LoVo (cell line): ENCODE measurements at places on chromosomes 12 and 14.

DNA sequence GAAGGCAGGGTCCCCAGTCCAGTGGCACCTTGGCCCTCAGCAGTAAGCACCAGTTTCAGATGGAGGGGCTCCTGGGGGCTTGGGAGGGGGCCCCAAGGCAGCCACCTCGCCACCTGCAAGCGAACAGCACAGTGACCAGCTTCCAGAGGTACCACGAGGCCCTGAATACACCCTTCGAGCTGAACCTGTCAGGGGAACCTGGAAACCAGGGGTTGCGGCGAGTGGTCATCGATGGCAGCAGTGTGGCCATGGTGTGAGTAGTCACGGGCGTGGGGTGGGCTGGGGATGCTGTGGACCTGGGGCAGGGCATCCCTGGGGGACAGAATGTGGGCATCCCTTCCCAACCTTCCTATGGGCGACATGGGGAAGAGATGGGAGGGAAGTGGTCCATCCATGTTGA, 11.2 kb downstream of the NYNRIN start:
- DNase-seq: no peak

DNA sequence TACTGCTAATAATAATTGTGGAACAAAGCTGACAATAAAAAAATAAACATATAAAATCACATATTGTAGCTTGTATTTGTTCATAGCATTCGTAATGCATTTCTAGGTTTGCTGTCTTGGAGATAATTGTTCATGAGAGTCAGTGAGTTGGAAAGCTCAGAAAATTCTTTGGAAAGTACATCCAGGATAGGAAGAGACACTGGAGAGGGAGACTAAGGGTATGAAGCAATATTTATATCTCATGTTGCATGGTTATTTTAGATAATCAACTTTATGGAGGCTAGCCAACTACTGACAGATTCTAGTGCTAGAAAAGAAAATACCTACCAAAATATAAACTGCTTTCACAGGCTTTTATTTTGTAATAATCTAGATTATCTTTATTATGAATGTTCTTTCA, 1095.2 kb downstream of the FSCB start:
- no peak for DNase-seq

- DNase-seq: no peak
Measured at GRCh38 chr12:125981610-125982253, 916.5 kb downstream of the AACS start.

- no peak for DNase-seq
Measured at GRCh38 chr14:69700575-69700974, 66.4 kb upstream of the SRSF5 start.

- no peak for DNase-seq
Measured at GRCh38 chr12:49057888-49058287, 2.7 kb downstream of the KMT2D start.

- no peak for DNase-seq
Measured at GRCh38 chr12:7078163-7078562, 14.1 kb downstream of the C1R start.

GRCh38 chr12:84276215-84276614, 636.4 kb downstream of the SLC6A15 start:
- DNase-seq: no peak
